ENCODE measurements at places on chromosomes 5 and 9.

DNA sequence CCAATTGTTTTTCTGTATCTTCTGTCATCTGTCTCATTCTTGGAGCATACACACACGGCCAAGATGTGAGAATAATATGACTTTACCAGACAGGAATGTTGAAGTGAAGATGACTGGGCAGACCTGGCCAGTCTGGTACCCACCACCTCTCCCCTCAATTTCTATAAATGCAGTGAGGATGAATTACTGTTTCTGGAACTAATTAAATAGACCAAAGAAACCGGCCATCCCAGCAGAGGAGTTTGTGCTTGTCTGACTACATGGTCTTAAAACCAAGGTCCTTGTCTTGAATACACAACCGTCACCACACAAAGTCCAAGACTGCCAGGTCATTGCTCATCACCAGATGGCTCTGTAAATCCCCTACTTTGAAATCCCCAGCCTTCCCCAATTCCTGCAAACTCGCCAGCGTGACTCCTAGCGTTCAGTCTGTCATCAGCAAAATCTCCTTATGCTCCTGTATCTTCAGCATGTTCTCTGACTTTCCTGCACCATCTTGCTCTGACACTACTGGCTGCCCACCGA is 147.2 kb downstream of the PDE4D start:
- no peak for DNase-seq

GRCh38 chr5:63483338-63483737 is 478.9 kb downstream of the HTR1A start:
- no peak for DNase-seq

- DNase-seq, result no peak
These were observed 131.5 kb downstream of the SNX18 start for GRCh38 chr5:54649041-54649504.

GRCh38 chr5:93226202-93226735 is 354.8 kb downstream of the NR2F1-AS1 start:
- no peak for DNase-seq

All from right forelimb (tissue), 1 donor.